Pancreas (tissue), 10 donors: ENCODE measurements at places on chromosomes 4 and X. TPM values are rescaled to one million over a fixed set of nuclear protein-coding genes. Genes with fewer than 3 reads are reported as not detected.

GYPE gene
- not detected for total RNA-seq

HTRA3 gene
- 15.6 TPM for total RNA-seq

EDNRA gene
- total RNA-seq: 0.54 TPM

GIMD1 gene
- not detected for total RNA-seq

GRCh38 chr4:113763029-113763285, 1.4 kb upstream of the CAMK2D start:
- H3K36me3 ChIP-seq: no peaks in the 10 kb centered on the region
- DNase-seq: no peak
- H3K27me3 ChIP-seq: no peaks in the 10 kb centered on the region

DNA sequence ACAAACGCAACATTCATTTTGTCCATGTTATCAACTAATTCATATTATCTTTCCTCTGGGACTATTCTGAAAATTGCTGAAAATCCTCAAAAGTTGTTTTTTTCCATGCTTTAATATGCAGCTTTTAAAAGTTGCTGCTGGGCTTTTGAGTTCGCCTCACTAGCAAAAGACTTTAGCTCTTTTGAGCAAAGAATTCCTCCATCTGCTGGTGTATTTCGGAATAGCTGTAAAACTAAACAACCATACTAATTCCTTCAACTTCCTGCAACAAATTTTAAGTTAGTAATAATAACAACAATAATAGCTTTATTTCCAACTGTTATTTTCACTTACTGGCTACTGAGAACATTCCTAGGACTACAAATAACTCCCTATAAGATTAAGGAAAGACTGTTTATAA, 124.5 kb upstream of the PLAC1 start:
- H3K4me1 ChIP-seq: no peaks in the 10 kb centered on the region
- H3K27me3 ChIP-seq: no peaks in the 10 kb centered on the region
- H3K27ac ChIP-seq: no peak overlapping the region
- H3K36me3 ChIP-seq: no peaks in the 10 kb centered on the region

DNA sequence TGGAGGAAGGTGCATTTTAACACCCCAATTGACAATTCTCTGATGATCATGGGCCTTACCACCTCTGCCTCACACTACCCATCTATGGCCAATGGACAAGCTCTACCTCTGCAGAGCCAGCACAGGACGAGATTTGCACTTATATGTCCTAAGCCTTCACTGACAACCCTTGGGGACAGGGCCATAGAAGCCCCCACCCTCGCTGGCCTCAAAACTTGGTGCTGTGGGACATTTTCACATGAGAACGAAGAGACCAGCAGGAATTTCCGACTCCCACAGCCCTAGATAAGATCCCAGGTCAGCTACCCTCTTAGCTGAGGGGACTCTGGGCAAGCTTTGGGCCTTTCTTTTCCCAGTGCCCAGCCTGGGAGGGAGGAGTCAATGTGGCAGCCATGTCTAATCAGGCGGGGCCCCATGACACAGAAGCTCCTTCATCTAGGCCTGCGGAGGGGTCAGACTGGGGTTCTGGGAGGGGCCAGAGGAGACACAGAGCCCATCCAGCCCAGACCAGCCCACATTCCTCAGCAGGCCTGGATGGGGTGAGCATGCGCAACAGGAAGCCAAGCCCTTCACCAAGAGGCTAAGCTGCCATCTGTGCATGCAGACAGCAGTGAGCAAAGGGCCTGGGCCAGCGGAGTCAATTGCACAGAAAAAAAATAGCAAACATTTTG, 12.1 kb downstream of the PJA1 start:
- no peaks in the 10 kb centered on the region for H3K4me1 ChIP-seq
- no peaks in the 10 kb centered on the region for H3K27me3 ChIP-seq
- no peak overlapping the region for H3K27ac ChIP-seq
- H3K4me3 ChIP-seq: no peak overlapping the region

DNA sequence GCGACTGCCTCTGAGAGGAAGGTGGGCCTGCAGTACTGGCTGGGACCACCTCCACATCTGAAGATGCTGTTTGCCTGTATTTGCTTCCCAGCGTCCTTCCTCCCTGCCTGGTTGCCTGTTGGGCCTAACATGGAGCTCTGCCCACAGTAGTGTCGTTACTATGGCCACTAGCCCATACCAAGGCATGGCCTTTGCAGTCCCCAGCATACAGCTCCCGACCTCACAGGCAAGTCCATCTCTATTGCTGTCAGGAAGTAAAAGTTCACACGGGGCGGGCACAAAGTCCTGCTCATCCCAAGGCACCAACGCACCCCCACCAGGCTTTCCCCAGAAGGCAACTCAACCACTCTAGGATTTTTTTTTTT, 71.6 kb downstream of the MAML3 start:
- no peak overlapping the region for H3K4me3 ChIP-seq
- DNase-seq: no peak
